T-helper 17 cell (primary cell): ENCODE measurements at places on chromosomes 4 and X.

DNA sequence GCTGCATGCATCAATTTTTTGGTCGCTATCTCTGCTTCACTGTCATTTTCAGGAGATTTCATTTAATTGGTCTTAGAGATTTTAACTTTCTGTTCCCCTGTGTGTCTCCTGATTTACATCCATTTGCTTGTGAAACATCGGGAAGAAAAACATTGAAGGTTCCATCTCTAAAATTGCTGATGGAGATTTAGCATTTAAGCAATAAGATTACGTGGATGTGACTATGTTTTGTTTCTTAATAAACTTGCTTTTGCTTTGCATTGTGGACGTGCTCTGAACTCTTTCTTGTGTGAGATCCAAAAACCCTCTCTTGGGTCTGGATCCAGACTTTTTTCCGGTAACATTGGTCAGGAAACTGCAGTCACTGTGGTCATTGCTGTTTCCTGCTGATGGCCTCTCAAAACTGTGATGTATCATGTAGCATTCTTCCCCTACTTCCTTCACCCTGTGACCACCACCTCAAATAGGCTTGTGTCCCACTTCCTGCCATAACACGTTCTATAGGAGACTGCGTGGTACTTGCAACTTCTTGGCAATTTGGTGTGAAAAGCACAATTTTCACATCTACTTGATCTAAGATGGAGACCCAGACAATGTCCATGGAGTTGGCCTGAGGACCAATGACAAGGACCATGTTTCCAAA, 4.9 kb downstream of the CXCL2 start:
- peaks cover 50% of the 10 kb centered on the region for H3K27me3 ChIP-seq
- peaks cover 2% of the 10 kb centered on the region for H3K36me3 ChIP-seq
- no peak overlapping the region for H3K27ac ChIP-seq
- DNase-seq, result no peak
- H3K4me1 ChIP-seq, result peaks cover 4% of the 10 kb centered on the region
- H3K4me3 ChIP-seq, result no peak overlapping the region

- H3K36me3 ChIP-seq, result no peaks in the 10 kb centered on the region
- H3K27me3 ChIP-seq, result peaks cover 6% of the 10 kb centered on the region
- DNase-seq, result no peak
Measured at GRCh38 chr4:177573507-177573906, 131.3 kb upstream of the AGA start.

DNA sequence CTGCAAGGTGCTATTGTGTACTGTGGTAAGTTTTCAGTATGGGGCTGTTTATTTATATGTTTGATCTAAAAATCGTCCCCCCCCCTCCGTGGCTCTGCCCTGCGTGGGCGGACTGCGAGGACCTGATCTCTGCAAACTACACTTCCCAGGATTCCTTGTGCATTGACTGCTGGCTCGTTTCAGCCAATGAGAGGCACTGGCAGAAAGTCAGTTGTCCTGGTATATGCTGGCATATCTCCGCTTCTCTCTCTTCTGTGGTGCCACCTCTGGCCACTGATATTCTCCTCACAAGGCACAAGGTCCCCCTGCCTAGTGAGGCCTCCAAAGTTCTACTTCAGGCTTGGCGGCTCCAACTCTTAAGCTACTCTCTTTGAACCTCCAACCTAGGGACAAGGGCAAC, 168.8 kb upstream of the ZFP42 start:
- no peaks in the 10 kb centered on the region for H3K36me3 ChIP-seq
- H3K4me1 ChIP-seq, result no peaks in the 10 kb centered on the region
- H3K27ac ChIP-seq, result no peak overlapping the region
- H3K27me3 ChIP-seq, result no peaks in the 10 kb centered on the region

DNA sequence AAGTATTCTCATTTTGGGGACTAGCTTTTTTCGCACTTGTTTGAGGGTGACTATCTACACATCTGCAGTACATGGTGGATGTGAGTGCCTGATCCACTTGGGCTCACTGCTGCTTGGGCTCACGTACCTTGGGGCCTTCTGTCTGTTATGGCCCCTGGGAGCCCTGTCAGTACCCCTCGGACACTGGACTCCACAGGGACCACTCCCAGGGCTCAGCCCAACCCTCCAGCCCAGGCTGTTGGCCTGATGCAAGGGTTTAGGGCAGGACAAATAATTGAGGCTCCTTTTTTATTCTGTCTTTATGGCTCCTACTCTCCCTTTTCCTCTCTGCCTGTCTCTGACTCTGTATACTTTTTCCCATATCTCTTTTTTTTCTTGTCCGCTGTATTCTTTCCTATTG, 32.7 kb upstream of the MSN start:
- peaks cover 2% of the 10 kb centered on the region for H3K36me3 ChIP-seq
- no peak overlapping the region for H3K4me3 ChIP-seq
- no peaks in the 10 kb centered on the region for H3K27me3 ChIP-seq
- peaks cover 4% of the 10 kb centered on the region for H3K4me1 ChIP-seq

DNA sequence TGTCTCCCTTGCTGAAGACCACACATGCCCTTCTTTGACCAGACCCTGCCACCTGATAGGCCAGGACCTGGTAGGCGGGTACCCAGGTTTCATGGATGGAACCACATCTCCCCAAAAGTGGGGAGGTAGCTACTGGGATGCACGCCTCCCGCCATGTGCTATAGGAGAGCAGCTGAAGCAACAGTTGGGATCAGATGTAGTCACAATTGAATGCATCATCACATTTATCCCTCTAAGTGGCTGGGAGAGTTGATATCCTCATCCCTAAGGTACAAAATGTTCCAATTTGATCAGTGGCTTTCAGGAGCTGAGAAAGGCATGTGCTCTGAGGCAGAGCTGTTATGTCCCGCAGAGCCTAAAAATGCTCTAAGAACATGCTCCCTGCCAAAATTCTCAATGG, 54.0 kb upstream of the MTM1 start:
- H3K27me3 ChIP-seq, result peaks cover 14% of the 10 kb centered on the region
- H3K4me1 ChIP-seq, result peaks cover 2% of the 10 kb centered on the region
- no peak overlapping the region for H3K4me3 ChIP-seq
- no peaks in the 10 kb centered on the region for H3K36me3 ChIP-seq
- no peak overlapping the region for H3K27ac ChIP-seq

- no peak overlapping the region for H3K27ac ChIP-seq
- H3K27me3 ChIP-seq, result peaks cover 6% of the 10 kb centered on the region
- no peak overlapping the region for H3K4me3 ChIP-seq
- H3K36me3 ChIP-seq, result no peaks in the 10 kb centered on the region
- no peak for DNase-seq
Measured at GRCh38 chr4:79253924-79254323, 71.9 kb downstream of the NAA11 start.

DNA sequence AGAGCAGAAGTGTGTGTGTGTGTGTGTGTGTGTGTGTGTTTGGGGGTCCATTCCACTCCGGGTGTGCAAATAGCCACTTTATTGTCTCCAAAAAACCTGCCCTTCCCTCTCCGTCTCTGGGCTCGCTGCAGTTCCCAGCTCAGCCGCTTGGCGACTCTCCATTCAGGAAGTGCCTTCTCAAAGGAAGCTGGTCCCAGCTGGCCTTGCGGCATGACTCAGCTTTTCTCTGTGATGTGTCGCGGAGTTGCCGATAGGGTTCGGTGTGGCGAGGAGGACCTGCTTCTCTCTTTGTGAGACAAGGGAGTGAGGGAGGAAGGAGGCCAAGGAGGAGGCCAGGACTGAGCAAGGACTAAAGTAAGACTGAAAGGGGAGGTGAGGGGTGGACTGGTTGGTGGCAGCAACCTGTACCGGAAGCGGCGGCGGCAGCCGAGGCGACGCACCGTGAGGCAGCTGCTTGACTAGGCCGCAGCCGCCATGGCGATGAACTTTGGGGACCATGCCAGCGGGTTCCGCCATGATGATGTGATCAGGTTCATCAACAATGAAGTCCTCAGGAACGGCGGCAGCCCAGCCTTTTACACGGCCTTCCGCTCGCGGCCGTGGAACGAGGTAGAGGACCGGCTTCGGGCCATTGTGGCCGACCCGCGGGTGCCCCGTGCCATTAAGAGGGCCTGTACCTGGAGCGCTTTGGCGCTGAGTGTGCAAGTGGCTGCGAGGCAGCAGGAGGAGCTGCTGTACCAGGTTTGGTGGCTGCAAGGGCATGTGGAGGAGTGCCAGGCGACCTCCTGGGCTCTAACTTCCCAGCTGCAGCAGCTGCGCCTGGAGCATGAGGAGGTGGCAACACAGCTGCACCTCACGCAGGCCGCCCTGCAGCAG, at the start of gene TEX13C:
TEX13C (plus strand) TSS at position 226 of the 876 bp plus-strand sequence; CDS start at position 475, 249 bp downstream.
- no peak within 1 kb of the TSS for H3K27ac ChIP-seq
- H3K27me3 ChIP-seq, result no peaks in the 10 kb centered on the region
- no peak within 1 kb of the TSS for H3K4me3 ChIP-seq
- H3K36me3 ChIP-seq, result no peaks in the 10 kb centered on the region

- H3K27me3 ChIP-seq, result no peaks in the 10 kb centered on the region
- peak; percentile 41 for DNase-seq
- peak overlapping the region; percentile 81 for H3K4me3 ChIP-seq
- H3K36me3 ChIP-seq, result peaks cover 6% of the 10 kb centered on the region
Measured at GRCh38 chr4:1216869-1217294, 32.0 kb downstream of the CTBP1 start.

GRCh38 chr4:186570193-186570996, 15.0 kb upstream of the MTNR1A start:
- no peaks in the 10 kb centered on the region for H3K4me1 ChIP-seq
- peaks cover 16% of the 10 kb centered on the region for H3K27me3 ChIP-seq
- H3K36me3 ChIP-seq, result peaks cover 2% of the 10 kb centered on the region
- H3K4me3 ChIP-seq, result no peak overlapping the region
- no peak overlapping the region for H3K27ac ChIP-seq
- DNase-seq, result no peak

- no peaks in the 10 kb centered on the region for H3K4me1 ChIP-seq
- H3K27me3 ChIP-seq, result peaks cover 44% of the 10 kb centered on the region
- H3K27ac ChIP-seq, result no peak overlapping the region
- H3K36me3 ChIP-seq, result no peaks in the 10 kb centered on the region
Measured at GRCh38 chr4:53490965-53491622, 100.2 kb downstream of the LNX1 start.

DNA sequence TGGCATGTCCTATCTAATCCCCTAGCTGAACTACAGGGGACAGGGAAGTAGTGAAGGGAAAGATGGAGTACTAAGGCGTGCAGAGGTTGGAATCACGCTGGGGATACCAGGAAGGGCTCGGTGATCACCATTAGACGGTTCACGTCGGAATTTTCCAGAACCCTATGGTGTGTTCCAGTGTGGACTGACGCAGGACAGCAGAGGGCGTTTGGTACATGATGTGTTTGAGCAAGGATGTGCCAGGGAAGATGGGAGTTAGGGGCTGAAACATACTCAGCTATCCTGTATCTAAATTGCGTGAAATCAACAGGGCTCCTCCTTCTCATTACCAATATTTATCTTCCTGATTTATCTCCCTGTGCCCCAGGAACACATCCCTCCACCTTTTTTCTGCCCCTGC, 33.7 kb downstream of the PRPS2 start:
- H3K4me1 ChIP-seq, result peaks cover 5% of the 10 kb centered on the region
- DNase-seq, result no peak
- H3K36me3 ChIP-seq, result peaks cover 5% of the 10 kb centered on the region
- H3K27me3 ChIP-seq, result no peaks in the 10 kb centered on the region
- H3K27ac ChIP-seq, result no peak overlapping the region

GRCh38 chrX:125826080-125826479, 340.0 kb downstream of the DCAF12L2 start:
- H3K4me1 ChIP-seq, result no peaks in the 10 kb centered on the region
- H3K36me3 ChIP-seq, result no peaks in the 10 kb centered on the region
- no peak overlapping the region for H3K27ac ChIP-seq
- no peaks in the 10 kb centered on the region for H3K27me3 ChIP-seq

DNA sequence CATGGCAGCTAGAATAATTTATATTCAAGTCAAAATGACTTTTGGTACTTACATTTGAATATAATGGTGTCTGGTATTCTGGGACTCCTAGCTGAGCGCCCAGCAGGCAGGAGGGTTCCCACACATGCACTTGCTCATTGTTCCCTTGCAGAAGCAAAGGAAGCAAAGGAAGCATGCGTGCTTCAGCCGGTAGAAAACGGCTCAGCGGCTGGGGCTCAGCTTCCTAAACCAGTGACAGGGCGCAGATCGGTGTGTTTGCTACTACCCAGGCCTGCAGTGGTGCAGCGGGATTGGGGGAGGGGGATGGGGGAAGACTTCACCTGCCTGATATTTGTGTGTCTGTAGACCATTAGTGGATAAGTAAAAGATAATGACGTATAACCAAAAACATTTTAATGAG, 978.3 kb upstream of the TENM3 start:
- no peak for DNase-seq
- no peaks in the 10 kb centered on the region for H3K27me3 ChIP-seq
- H3K36me3 ChIP-seq, result no peaks in the 10 kb centered on the region
- no peaks in the 10 kb centered on the region for H3K4me1 ChIP-seq
- H3K4me3 ChIP-seq, result no peak overlapping the region
- no peak overlapping the region for H3K27ac ChIP-seq

- no peaks in the 10 kb centered on the region for H3K36me3 ChIP-seq
- no peaks in the 10 kb centered on the region for H3K27me3 ChIP-seq
- no peak overlapping the region for H3K27ac ChIP-seq
- DNase-seq, result no peak
Measured at GRCh38 chrX:71923516-71923915, 12.9 kb downstream of the NHSL2 start.

GRCh38 chr4:181971411-181971810, 271.8 kb upstream of the TENM3 start:
- H3K27ac ChIP-seq, result no peak overlapping the region
- H3K4me1 ChIP-seq, result no peaks in the 10 kb centered on the region
- no peak for DNase-seq
- H3K36me3 ChIP-seq, result no peaks in the 10 kb centered on the region

- H3K36me3 ChIP-seq, result no peaks in the 10 kb centered on the region
- no peaks in the 10 kb centered on the region for H3K4me1 ChIP-seq
- no peak overlapping the region for H3K27ac ChIP-seq
- no peaks in the 10 kb centered on the region for H3K27me3 ChIP-seq
- no peak for DNase-seq
Measured at GRCh38 chrX:44025555-44025954, 52.4 kb upstream of the NDP start.

DNA sequence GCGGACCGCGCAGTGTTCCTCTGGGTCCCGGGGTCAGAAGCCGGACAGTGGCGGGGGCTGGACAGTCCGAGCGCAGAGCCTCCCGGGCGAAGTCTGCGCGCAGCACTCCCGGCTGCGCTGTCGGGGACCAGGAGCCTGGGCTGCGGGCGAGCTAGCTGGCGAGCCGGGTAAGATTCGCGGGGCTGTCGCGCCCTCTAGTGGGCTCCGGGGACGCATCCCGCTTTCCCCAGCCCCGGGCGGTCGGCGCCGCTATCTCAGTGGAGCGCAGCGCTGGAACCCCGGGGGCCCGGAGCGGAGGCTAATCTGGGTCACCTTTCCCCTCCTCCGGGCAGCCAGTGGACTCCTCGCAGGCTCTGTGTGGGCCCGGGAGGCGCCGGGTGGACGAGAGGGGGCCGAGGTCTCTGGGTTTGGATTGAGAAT, 4.2 kb downstream of the PDGFRA start:
- peak overlapping the region; percentile 89 for H3K4me3 ChIP-seq
- peak overlapping the region; percentile 21 for H3K27ac ChIP-seq
- peaks cover 6% of the 10 kb centered on the region for H3K36me3 ChIP-seq
- peak; percentile 43 for DNase-seq
- peaks cover 15% of the 10 kb centered on the region for H3K4me1 ChIP-seq

GRCh38 chr4:159290321-159291030, 187.6 kb downstream of the RAPGEF2 start:
- H3K4me3 ChIP-seq, result no peak overlapping the region
- no peak overlapping the region for H3K27ac ChIP-seq
- no peaks in the 10 kb centered on the region for H3K36me3 ChIP-seq
- no peaks in the 10 kb centered on the region for H3K27me3 ChIP-seq
